ENCODE measurements at places on chromosomes 11 and 22.

GRCh38 chr11:70699294-70700221, 301.2 kb downstream of the CTTN start:
- peak; percentile 80 for DNase-seq

- no peak for DNase-seq
Observed at GRCh38 chr22:37752189-37753087, 55.3 kb upstream of the GCAT start.

GRCh38 chr11:129412494-129412893, 36.8 kb downstream of the BARX2 start:
- DNase-seq, result no peak

DNA sequence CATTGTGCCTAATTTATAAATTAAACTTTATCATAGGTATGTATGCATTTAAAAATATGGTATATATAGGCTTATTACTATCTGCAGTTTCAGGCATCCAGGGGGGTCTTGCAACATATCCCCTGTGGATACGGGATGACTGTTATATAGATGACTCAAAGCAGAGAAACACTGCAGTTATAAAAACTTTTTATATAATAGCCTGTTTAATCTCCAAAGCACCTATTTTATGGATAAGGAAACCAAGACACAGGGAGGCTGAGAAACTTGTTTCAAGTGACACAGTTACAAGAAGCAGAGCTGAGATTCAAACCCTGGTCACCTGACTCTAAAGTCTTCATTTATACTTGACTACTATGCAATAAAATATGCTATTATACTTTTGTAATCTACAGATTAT, 897.7 kb downstream of the KCNA4 start:
- DNase-seq, result no peak

Data from H9 (cell line).